Ascending aorta (tissue), 2 donors: ENCODE measurements at places on chromosomes 7 and 10. TPM values are rescaled to one million over a fixed set of nuclear protein-coding genes. Genes with fewer than 3 reads are reported as not detected.

DNA sequence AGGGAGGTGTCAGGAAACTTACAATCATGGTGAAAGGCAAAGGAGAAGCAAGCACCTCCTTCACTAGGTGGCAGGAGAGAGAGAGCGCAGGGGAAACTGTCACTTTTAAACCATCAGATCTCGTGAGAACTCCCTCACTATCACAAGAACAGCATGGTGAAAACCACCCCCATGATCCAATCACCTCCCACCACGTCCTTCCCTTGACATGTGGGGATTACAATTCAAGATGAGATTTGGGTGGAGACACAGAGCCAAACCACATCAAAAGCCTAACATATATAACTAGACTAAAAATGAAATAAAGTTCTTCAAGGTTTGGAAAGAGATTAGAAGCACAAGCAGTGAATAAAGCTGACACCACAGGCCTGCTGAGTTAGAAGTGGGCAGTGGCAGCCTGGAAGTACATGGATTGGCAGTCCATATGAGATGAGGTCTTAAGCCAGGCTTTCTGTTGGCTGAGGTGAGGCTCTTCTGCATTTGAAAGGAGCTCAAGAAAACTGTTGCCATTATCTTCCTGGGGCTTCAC lies 96.4 kb upstream of the MDFIC start:
- no peak for DNase-seq

DNA sequence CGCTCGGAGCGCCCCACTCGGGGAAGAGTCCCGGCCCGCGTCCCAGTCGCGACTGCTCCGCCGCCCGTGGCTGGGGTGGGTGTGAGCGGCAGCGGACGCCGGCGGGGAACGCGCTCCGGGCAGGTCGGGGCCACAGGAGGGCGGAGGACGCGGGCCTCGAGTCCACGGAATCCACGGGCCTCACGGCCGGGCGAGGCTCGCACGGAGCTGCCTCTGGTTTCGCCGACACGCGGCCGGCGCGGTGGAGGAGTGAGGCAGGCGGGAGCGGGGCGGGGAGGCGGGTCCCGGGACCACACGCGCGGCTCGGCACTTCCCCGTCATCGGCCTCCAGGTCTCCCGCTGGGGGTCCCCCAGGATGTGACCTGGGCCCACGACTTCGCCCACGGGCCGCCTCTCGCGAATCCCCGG lies 533 bp upstream of the NKX6-2 start:
- DNase-seq = no peak

DNA sequence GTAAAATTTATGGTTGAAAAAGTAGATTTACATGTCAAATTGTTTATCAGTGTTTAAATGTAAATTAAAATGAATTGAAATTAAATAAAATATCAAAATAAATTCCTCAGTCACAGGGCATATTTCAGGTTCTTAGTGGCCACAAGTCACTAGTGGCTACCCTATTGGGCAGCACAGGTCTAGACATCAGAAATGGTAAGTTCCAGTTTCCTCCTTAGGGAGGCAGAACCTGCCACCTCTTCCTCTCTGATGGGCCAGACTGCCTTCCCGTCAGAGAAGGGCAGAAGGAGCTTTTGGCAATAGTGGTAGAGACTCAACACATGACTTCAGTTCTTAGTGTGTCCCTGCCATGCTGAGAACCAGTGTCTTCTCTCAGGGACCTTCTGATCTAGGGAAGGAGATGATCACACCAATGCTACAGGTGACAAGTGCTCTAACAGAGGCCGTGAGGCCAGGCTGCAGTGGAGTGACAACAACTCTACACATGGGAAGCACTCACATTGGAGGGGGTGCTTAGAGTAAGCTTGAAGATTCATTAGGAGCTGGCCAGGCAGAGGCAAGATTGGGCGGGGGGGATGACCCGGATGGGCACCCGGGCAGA lies 14.4 kb upstream of the PCBD1 start:
- DNase-seq = no peak

DNA sequence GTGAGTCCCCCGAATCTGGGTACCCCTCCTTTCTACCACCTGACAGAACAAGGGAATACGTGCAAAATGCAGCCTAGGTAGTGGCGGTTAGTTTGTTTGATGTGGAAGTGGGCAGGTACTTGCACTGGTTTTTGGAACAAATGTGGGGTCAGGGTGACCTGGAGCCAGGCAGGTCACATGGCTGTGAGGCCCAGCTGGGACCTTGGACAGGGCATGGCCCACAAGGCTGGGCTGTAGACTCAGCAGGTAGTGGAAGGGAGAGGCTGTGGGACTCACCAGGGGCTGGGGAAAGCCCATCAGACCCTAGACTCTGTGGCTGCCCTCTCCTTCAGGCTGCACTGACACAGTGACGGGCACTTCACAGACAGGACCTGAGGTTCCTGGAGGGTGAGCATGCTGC lies 159.9 kb upstream of the ADCY1 start:
- DNase-seq = no peak

DNA sequence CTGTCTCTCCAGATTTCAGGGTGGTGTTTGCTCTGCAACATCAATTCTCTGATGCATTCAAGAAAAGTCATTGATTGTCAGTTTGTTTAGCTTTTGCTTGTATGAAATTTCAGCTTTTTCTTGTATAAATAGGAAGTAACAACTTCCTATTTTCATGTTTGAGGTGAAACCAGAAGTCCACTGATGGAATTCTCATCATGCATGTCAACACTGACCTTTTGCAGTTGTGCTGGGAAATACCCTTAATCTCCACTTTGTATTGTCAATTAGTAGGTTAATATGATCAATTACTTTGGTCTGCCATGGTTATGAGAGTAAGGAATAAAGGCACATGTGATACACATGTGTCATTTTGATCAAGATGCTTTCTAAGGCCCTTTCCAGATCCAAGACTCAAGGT lies 208.8 kb upstream of the HPS1 start:
- DNase-seq = no peak

DNA sequence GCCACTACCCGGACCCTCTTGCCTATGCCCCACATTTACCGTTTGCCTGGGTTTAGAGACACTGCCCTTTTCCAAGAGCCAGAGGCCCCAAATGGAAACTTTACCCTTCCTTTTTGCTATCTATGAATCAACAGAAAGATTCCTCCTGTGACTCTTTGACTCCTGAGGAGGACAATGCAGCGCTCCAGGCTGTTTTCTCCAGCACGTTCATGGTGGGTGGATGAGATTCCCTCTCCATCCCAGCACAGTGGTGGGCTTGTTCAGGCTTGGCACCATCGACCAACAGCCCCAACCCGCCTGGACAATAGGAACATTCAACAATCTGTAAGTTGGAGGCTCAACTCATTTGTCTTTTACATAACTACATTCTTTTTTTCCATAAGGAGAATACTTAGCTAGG lies 55.9 kb downstream of the DLD start:
- no peak for DNase-seq

GRCh38 chr7:156176039-156176438 lies 363.8 kb upstream of the SHH start:
- DNase-seq = no peak

- no peak for DNase-seq
Measured at GRCh38 chr7:129789000-129789399, 163.8 kb downstream of the UBE2H start.

GRCh38 chr7:150866932-150867564 lies 14.7 kb downstream of the AOC1 start:
- DNase-seq = no peak

- DNase-seq = no peak
Measured at GRCh38 chr10:20935931-20936330, 38.8 kb upstream of the NEBL start.

DNA sequence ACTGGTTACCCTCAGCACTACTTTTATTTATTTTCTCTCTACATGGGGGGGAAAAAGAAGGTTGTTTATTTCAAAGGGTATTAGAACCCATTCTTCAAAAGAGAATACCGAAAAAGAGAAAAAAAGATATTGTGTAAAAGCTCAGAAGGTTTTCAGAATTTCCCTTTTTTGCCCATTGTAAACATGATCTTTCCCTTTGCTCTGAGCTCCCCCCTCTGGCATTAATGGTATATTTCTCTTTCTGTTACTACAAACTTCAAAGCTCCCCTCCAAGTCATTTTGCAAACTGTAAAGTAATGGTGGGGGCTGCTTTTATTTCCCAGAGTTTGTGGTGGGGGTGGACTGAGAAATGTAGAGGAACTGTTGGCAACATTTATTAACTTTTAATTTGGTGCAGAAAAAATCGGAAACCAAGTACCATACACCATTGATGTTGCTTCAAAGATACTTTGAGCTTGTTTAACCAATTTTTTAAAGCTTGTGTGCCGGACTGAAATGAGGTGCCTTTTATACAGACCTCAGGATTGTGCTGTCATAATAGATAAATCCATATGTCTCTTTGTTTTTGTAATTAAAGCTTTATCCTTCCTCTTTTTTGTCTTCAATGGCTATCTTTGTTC lies 181.5 kb downstream of the EXOC4 start:
- no peak for DNase-seq

GRCh38 chr7:108724251-108725100 lies 154.8 kb downstream of the DNAJB9 start:
- no peak for DNase-seq

GRCh38 chr10:129964611-129965424 lies 744 bp upstream of the EBF3 start:
- DNase-seq = no peak

GRCh38 chr10:128958834-128959690 lies 508.0 kb upstream of the MGMT start:
- DNase-seq = no peak

GRCh38 chr10:120514035-120514620 lies 57.1 kb downstream of the PLPP4 start:
- no peak for DNase-seq

GRCh38 chr10:122939856-122940543 lies 14.0 kb downstream of the C10orf88 start:
- no peak for DNase-seq

DNA sequence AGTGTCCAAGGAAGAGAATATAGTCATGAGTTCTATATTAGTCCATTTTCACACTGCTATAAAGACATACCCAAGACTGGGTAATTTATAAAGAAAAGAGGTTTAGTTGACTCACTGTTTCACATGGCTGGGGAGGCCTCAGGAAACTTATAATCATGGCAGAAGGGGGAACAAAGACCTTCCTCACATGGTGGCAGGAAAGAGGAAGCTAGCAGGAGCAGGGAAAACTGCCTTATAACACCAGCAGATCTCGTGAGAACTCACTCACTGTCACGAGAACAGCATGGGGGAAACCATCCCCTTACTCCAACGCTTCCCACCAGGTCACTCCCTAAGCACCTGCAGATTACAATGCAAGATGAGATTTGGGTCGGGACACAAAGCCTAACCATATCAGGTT lies 139.0 kb upstream of the ZNF438 start:
- no peak for DNase-seq

GRCh38 chr10:71600849-71601248 lies 118.7 kb downstream of the C10orf105 start:
- no peak for DNase-seq

GRCh38 chr10:45040921-45041542 lies 40.3 kb downstream of the ZNF22 start:
- no peak for DNase-seq

- no peak for DNase-seq
Measured at GRCh38 chr10:23363793-23364135, 19.2 kb upstream of the C10orf67 start.

- DNase-seq = no peak
Measured at GRCh38 chr10:49325916-49326783, 27.2 kb downstream of the C10orf71 start.

DNA sequence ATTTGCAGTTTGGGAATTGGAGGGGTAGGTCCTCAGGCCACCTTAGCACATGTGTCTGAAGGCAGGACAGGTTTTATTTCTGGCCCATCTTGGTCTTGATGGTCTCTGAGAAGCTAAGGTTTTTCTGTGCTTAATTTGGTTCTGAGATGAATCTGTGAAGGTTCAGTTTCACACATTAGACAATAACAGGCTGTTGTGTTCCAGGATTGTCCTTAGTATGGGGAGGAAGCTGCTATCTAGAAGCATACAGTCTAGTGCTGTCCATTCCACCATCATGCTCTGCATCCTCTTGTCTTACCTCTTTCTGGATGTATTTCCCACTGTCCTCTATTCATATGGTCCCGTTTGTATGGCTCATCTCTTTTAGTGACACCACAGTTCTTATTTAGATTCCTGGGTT lies 7.1 kb downstream of the UBE2D1 start:
- DNase-seq = no peak

GRCh38 chr10:109969760-109970346 lies 37.9 kb upstream of the ADD3 start:
- DNase-seq = no peak

SFRP4 gene
- total RNA-seq = 25.7 TPM

PARD3 gene
- total RNA-seq = 37.5 TPM

ASAH2 gene
- 0.21 TPM for total RNA-seq

UBN2 gene
- total RNA-seq = 3.7 TPM

RPP38 gene
- not detected for total RNA-seq

GJD4 gene
- total RNA-seq = not detected

COBL gene
- total RNA-seq = 0.11 TPM

RSPH10B2 gene
- total RNA-seq = not detected

ALKBH4 gene
- 26.4 TPM for total RNA-seq

CNTNAP2 gene
- not detected for total RNA-seq

DYNC1I1 gene
- 13.2 TPM for total RNA-seq

C10orf90 gene
- total RNA-seq = not detected

LIPF gene
- 7.1 TPM for total RNA-seq

ARMC10 gene
- total RNA-seq = 66.4 TPM
